ENCODE measurements at places on chromosomes 4 and X. TPM values are rescaled to one million over a fixed set of nuclear protein-coding genes. Genes with fewer than 3 reads are reported as not detected.

The CENPVL1 gene
- not detected for total RNA-seq

The NLRP2B gene
- total RNA-seq = not detected

- DNase-seq = no peak
- H3K27me3 ChIP-seq = no peaks in the 10 kb centered on the region
- no peak overlapping the region for H3K4me3 ChIP-seq
- H3K27ac ChIP-seq = no peak overlapping the region
These were observed 114.1 kb downstream of the SLC10A7 start for GRCh38 chr4:146407669-146408084.

The TACR3 gene
- 0.08 TPM for total RNA-seq

The GRK4 gene
- total RNA-seq = 2.5 TPM

DNA sequence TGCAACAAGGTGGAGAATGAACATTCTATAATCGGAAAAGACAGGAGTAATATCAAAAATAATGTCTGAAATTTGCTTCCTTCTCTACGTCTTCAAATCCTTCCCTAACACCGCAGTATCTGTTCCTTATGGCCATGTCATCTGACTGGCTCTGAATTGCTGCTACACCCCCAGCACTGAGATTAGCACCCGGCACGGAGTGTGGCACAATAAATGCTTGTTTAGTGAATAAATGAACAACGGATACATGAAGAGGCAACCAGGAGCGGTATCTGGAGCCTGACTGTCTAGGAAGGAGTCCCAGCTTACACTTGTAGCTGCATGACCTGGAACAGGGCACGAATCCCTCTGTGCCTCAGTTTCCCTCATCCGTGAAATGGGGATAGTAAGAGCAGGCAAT lies 164.3 kb downstream of the AFAP1 start:
- H3K36me3 ChIP-seq = peaks cover 12% of the 10 kb centered on the region
- no peak for DNase-seq
- peaks cover 73% of the 10 kb centered on the region for H3K4me1 ChIP-seq
- H3K27ac ChIP-seq = peak overlapping the region; percentile 94

The NSUN7 gene
- 1.1 TPM for total RNA-seq

The P2RY4 gene
- not detected for total RNA-seq

The P2RY8 gene
- total RNA-seq = 0.18 TPM

DNA sequence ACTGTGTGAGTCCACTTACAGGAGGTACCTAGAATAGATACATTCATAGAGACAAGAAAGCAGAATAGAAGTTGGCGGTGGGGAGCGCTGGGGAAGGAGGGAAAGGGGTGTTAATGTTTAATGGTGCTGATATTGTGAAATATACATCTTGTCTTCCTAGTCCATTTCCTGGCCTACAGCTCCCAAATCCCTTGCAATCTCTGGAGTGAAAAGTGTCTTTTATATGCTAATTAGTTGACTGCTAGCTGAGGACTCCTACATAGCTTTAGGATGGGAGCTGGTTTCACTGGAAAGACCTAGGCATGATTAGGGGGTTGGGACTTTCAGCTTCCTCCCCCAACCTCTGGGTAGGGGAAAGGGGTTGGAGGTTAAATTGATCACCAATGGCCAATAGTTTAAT lies 36.0 kb downstream of the FUNDC1 start:
- H3K27ac ChIP-seq = no peak overlapping the region
- DNase-seq = no peak
- no peaks in the 10 kb centered on the region for H3K27me3 ChIP-seq
- H3K36me3 ChIP-seq = no peaks in the 10 kb centered on the region

DNA sequence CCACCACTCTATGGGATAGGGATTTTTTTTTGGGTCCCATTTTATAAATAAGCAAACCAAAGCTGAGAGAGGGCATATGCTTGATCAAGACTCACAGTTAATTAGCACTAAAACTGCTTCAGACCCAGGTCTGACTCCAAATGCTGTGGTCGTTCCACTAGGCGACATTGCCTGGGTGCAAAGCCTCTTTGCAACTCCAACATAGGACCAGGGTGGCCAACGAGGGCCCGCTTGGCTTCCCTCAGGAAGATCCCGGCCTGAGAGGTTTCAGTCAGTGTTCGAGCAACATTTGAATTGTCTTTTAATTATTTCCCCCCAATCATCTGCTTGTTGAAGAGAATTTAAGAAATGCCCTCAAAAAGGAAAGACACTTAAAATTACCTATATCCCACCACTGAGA lies 11.2 kb downstream of the PJA1 start:
- no peaks in the 10 kb centered on the region for H3K36me3 ChIP-seq
- no peaks in the 10 kb centered on the region for H3K27me3 ChIP-seq
- H3K27ac ChIP-seq = no peak overlapping the region

The STBD1 gene
- 4.9 TPM for total RNA-seq

DNA sequence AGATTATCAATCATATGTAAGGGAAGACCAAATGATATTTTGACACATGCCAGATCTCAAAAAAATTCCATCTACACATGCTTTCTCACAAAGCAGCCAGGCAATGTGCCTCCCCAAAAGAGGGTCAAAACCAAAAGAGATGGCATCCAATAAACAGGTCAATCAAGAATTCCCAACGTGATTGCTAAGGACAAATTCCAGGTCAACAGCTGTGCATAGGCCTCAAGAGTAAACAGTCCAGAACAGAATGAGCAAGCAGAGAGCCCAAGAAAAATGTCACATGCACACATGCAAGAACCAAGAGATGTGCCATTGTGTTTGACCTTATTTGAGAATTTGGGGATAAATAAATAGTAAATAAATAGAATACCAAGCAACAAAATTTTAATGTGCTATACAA lies 136.7 kb downstream of the APBB2 start:
- no peaks in the 10 kb centered on the region for H3K27me3 ChIP-seq
- no peak overlapping the region for H3K27ac ChIP-seq
- H3K4me1 ChIP-seq = no peaks in the 10 kb centered on the region
- H3K36me3 ChIP-seq = no peaks in the 10 kb centered on the region

DNA sequence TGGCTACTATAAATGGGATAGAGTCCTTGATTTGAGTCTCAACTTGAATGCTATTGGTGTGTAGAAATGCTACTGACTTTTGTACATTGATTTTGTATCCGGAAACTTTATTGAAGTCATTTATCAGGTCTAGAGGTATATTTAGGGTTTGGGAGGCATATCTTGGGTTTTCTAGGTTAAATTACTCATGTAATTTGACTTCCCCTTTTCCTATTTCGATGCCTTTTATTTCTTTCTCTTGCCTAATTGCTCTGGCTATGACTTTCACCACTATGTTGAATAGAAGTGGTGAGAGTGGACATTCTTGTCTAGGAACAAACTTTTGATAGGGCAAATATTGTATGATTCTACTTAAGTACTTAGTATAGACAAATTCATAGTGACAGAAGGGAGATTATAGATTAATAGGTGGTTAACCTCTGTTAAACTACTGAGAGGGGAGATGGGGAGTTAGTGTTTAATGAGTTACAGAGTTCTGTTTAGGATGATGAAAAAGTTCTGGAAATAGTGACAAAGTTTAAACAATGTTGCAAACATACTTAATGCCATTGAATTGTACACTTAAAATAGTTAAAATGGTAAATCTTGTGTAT lies 22.8 kb upstream of the HSPA4L start:
- H3K4me3 ChIP-seq = no peak overlapping the region
- H3K27ac ChIP-seq = no peak overlapping the region
- DNase-seq = no peak
- no peaks in the 10 kb centered on the region for H3K4me1 ChIP-seq

The ACOX3 gene
- 15.4 TPM for total RNA-seq

The GAGE12E gene
- not detected for total RNA-seq

DNA sequence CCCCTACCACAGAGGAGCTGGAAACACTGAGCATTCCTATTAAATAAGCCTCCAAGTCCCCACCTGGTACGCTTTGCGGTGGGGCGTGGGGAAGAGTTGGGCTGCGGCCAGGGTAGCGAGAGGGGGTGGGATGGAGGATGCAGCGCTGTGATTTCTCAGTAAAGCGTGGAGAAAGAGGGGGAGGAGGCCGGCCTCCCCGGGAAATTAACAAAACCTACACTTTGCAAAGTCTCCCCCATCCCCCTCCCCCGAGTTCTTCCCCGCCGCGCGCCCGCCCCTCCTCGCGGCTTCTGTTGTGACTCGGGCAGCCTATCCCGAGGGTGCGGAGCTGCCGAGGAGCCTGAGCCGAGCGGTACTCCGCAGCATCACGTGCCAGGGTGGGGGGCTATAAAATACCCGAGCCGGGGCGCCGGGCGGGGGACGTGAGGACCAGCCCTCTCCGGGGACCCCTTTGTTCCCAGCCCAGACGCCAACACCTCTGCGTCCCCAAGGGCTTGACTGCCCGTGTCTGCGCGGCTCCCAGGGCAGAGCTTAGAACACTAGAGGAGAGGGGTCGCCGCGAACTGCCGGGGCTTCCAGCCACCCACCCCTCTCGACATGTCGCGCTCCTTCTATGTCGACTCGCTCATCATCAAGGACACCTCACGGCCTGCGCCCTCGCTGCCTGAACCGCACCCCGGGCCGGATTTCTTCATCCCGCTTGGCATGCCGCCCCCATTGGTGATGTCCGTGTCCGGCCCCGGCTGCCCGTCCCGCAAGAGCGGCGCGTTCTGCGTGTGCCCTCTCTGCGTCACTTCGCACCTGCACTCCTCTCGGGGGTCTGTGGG lies at the start of gene GSX2:
Gene GSX2 (plus strand): TSS at position 416 of the 827 bp plus-strand sequence. CDS start 182 bp downstream, at position 598.
- no peaks in the 10 kb centered on the region for H3K36me3 ChIP-seq
- H3K27me3 ChIP-seq = peaks cover 4% of the 10 kb centered on the region
- no peak for DNase-seq
- H3K4me1 ChIP-seq = no peaks in the 10 kb centered on the region
- H3K27ac ChIP-seq = no peak within 1 kb of the TSS
- H3K4me3 ChIP-seq = peak within 1 kb of the TSS; percentile 24

DNA sequence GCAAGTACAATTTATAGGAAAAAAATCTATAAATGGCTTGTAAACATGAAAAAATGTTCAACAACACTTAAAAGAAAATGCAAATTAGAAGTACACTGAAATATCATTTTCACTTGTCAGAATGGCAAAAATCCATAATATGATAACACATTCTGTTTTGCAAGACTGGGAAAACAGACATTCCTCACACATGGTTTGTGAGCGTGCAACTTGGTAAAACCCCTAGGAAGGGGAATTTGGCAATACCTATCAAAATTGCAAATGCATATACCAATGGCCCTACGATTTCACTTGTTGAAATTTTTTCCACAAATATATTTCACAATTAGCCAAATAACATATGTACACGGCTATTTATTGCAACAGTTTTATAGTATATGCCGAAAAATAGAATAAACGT lies 31.4 kb downstream of the TBC1D9 start:
- H3K27ac ChIP-seq = peak overlapping the region; percentile 91
- no peak overlapping the region for H3K4me3 ChIP-seq
- DNase-seq = no peak

The NFKB1 gene
- total RNA-seq = 29.0 TPM

GRCh38 chr4:74339501-74339900 lies 25.4 kb upstream of the EREG start:
- no peak overlapping the region for H3K4me3 ChIP-seq
- no peaks in the 10 kb centered on the region for H3K4me1 ChIP-seq
- no peak overlapping the region for H3K27ac ChIP-seq
- H3K27me3 ChIP-seq = no peaks in the 10 kb centered on the region

Data from Panc1 (cell line).